ENCODE measurements at places on chromosomes 1 and 21.

GRCh38 chr21:42271065-42271464 is 44.1 kb downstream of the TFF3 start:
- DNase-seq: no peak

GRCh38 chr1:117275055-117275454 is 64.3 kb upstream of the VTCN1 start:
- no peak for DNase-seq

DNA sequence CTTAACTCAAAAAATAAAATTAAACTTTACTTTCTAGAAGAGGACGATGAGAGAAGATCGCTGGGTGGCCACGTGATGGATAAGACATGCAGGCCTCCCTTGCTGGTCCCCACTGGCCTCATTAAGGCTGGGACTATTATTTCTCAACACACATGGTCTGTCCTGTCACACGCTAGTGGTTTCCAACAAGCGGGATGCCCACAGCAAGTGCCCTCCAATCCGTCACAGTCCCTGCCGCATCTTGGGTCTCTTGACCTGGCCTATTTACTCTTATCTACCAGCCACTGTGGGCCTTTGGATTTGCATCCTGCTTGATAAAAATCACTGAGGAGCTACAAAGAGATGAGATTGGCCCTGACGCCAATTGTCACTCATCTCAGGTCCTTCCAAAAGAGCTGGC is 30.0 kb downstream of the CAPZB start:
- DNase-seq: no peak

- DNase-seq: no peak
Observed at GRCh38 chr1:170619241-170620028, 44.5 kb upstream of the PRRX1 start.

DNA sequence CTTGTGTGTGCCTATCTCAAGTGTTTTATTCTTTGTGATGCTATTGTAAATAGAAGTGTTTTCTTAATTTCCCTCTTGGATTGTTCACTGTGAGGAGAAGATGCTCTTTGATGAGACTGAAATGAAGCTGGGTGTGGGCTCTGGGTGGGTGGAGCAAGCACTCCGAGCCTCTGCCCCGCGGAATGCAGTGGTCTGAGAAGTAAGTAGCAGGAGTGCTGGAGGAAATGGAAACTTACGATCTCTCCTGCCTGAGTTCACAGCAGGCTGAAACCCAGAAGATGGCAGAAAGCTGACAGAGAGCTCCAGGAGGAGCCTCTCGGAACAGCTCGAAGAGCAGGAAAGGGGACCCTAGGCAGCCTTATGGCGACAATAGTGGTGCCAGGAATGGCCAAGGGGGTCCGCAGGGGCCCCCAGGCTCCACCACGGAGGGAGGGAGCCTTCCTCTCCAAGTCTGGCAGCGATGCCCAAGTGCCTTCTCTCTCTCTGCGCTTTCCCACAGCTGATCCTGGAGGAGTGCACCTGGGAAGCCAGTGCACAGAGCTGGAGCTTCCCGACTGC is 126.8 kb upstream of the COL6A1 start:
- DNase-seq: no peak

DNA sequence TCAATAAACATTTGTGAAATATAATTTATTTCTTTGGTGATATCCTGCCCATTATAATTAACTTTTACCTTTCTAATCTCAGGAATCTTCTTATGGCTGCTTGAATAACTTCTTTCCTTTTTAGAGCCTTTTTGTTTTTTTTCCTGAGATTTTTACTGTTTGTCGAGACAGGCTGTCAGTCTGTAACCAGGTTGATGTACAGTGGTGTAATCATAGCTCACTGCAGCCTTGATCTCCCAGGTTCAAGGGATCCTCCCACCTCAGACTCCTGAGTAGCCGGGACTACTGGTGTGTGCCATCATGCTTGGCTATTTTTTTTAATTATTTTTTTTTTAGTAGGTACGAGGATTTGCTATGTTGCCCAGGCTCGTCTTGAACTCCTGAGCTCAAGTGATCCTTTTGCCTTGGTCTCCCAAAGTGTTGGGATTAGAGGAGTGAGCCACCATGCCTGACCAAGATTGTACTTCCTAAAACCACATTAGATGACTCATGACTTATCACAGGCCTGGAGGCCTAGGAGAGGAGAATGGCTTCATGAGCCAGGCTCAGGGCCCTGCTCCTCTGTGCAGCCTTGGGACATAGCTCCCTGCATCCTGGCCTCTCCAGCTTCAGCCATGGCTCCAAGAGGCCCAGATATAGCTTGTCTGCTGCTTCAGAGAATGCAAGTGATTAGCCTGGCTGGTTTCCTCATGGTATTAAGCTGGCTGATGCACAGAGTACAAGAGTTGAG is 48.6 kb downstream of the CTH start:
- DNase-seq: no peak

DNA sequence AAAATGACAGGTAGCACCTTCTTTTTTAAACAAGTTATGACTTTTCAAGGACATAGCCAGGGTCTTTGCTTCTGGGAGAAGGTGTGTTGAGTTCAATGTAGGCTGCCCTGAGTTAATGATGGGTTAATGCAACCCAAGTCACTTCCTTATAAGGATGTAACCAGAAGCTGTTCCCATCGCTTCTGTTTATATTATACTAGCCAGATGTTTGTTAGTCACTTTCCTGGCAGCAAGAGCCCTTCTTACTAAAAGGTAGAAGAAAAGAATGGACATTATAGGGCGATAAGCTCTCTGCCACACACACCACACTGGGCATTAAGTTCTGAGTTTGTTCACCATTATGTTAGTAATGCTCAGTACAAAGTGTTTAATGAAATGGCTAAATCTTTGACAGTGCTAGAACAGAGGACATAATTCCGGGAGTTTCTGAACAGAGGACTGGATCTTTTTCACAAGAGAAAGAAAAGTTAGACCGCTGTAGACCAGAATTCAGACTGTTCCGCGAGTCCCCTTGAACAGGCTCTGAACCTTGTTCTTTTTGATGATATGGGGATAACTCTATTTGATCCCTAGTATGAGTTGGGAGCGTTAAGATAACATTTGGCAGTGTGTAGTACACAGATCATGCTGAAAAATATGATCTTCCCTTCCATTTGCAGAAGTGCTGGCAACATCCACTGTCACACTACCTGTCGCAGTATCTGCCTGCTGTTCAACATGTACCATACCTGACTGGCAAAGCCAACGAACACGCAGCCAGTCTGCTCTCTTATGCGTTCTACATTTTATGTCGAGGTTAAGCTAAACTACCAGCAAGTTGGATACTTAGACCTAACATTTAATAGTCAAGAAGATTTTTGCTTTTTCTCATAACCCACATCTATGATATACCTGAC is 41.0 kb downstream of the DEGS1 start:
- no peak for DNase-seq

GRCh38 chr1:115717541-115717940 is 51.0 kb downstream of the CASQ2 start:
- peak; percentile 44 for DNase-seq

DNA sequence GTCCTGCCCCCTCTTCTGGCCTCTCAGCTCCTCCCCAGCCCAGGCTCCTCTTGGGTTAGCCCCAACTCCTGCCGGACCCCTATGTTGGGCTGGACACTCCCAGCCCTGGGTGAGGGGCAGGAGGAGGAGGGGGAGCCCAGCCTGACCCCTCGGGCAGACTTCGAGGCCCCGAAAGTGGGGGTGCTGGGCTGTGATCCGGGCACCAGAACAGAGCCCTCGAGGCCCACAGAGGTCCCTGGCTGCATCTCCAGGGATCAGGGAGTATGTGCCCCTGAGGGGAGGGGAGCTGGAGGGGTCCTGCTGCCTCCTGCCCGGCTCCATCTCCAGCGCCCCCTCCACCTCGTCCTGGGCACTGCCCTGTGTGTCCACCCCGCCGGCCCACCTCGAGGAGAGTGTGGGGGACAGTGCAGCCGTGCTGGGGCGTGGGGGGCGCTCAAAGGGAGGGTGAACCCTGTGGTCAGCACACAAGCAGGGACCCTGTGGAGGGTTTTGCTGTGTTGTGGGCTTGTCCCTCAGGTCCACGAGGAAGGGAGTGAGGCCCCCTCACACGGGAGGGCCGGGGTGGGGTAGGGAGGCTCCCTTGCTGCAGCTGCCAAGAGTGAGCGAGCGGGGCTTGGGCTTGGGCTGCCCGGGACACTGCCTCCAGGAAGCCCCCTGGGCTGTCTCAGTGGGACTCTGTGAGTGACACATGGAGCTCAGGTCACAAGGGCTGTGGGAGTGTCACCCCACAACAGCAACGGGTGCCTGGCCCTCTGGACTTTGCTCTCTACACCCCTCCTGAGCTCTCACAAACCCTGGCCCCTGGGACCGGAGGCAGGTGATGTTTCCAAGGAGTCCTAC is 54.4 kb downstream of the COL18A1 start:
- no peak for DNase-seq

GRCh38 chr1:40004857-40005256 is 35.7 kb upstream of the CAP1 start:
- DNase-seq: no peak

GRCh38 chr21:39022035-39022434 is 161.2 kb downstream of the PSMG1 start:
- DNase-seq: no peak

DNA sequence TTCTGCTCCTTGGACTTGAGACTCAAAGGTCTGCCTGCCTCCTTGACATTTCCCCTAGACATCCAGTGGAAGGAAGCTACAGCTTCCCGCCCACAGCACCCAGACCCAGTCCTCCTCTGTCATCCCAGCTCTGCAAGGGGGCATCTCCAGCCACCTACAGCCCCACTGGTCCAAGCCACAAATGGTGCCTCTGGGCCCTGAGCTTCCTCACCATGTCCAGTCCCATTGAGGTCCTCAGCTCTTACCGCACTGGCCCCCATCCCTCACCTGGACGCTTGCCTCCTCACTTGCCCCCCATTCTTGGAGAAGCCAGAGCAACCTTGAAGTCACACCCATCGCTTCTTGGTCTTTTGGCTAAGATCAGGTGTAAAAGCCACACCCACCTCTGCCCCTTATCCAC is 13.2 kb downstream of the PODN start:
- DNase-seq: peak; percentile 6

DNA sequence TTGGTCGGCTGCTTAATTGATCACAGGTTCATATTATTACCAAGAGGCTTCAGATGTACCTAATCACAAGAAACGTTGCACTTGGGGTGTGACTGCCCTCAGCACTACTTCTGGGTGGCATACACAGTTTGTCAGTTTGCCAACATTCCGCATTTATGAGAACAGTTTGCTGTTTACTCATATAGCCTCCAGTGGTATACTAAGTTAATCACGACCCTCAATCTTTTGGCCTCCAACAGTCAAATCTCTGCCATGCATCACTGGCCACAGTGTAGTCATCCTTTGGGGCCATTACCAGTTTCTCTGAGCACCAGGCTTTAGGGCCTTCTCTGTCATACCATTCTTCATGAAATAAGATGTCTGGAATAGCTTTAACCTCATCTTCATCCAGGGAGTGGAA is 62.8 kb upstream of the BCL9 start:
- DNase-seq: no peak

DNA sequence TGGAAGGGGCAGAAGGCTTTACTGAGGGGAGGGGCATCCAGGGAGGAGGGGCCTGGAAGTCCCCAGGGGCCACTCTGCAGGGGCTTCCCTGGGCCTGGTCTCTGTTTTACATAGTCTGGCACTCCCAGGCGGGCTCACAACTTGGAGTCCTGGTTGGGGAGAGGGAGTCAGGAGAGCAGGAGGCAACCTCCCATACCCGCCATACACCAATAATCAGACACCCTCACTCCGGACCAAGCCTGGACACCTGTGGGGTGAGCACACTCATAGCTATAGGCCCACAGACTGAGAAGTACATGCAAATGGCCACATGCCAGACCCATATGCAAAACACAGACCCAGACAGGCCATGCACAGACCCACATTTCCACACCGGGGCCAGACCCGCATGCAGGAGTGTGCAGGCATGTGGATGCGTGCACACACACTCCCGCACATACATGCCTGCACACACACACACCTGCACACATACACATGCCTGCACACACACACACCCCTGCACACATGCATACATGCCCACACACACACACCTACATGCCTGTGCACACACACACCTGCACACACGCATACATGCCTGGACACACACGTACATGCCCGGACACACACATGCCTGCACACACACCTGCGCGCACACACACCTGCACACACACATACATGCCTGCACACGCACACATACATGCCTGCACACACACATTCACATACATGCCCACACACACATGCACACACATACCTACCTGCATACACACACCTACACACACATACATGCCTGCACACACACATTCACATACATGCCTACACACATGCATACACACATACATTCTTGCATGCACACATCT is 89.5 kb upstream of the RUNX3 start:
- DNase-seq: no peak

DNA sequence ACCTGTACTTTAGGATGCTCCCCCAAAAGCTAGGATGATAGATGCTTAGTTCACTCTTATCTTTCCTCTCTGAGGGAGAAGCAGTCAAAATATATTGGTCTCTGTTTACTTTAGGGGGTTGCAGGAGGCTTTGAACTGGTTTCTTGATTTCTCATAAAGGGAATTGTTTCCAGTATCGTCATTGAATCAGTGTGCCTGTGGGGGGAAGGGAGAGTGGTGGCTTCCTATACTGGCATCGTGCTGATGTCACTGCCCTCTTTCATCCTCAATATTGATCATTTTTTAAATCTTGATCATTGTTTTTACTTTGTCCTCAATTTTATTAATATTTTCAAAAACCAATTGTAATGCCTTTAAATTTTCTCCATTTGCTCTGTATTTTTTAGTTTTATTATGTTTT is 40.2 kb upstream of the CFHR3 start:
- DNase-seq: no peak

Measured in natural killer cell (primary cell).